Activated CD8-positive, alpha-beta T cell treated with anti-CD3 and anti-CD28 coated beads for 36 hours (primary cell): ENCODE measurements at places on chromosomes 2 and 18. TPM values are rescaled to one million over a fixed set of nuclear protein-coding genes. Genes with fewer than 3 reads are reported as not detected.

The MBP gene
- total RNA-seq = 41.5 TPM

The SERPINB10 gene
- total RNA-seq = not detected

DNA sequence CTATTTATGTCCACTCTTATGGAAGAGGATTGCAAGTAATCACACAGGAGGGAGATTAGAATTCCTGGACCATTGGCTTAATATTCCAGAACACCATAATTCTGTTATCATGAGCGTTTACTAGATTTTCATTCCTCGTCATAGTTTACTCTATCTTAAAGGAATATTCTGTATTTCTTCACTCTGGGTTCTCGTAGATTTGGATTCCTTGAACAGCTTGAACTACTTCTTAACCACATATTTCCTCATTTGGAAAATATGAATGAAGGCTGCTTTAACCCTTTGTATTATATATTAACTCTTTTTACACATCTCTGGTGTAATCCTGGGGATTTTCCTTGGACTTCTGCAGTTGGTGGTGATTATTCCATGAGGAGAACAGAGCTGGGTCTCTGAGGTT is 46.3 kb upstream of the CCBE1 start:
- DNase-seq = no peak

- no peak for DNase-seq
These were observed 21.2 kb downstream of the CYP26B1 start for GRCh38 chr2:72126186-72127100.

GRCh38 chr18:54801374-54801773 is 26.9 kb upstream of the RAB27B start:
- DNase-seq = no peak

- DNase-seq = no peak
These were observed 448.7 kb upstream of the HNRNPA3 start for GRCh38 chr2:176763851-176764404.

DNA sequence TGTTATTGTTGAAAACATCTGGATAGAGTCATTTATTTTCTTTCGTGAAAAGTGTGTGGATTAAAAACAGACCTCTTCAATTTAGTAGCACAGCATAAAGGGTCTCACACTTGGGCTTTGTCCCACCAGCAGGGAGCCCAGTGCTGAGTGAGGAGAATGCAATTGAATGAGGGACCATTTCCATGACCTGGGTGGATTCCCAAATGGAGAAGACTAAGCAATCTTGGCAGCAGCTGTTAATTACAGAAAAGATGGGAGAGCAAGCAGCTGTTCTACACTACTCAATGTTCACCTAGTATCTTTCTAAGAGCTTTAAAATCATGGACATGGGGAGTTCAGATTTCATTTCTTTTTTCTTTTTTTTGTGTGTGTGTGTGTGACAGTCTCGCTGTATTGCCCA is 121.8 kb upstream of the FN1 start:
- no peak for DNase-seq

DNA sequence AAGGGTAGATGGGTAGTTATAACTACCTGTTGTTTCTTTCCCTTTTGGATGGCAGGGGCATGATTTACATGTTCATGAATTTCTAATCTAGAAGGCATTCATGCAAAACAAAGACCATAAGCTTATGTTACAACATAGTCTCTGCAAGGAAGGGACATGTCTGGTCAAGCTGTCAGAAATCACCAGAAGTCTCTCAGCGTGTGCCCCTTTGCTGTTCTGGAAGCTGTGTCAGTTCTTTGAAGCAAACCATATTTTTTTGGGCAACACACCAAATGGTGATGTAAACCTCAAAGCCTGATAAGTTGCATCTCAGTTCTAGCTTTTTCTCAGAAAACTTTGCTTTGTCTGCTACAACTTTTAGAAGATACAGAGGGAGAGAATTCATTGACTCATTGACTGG is 173.5 kb upstream of the CTAGE1 start:
- DNase-seq = no peak

DNA sequence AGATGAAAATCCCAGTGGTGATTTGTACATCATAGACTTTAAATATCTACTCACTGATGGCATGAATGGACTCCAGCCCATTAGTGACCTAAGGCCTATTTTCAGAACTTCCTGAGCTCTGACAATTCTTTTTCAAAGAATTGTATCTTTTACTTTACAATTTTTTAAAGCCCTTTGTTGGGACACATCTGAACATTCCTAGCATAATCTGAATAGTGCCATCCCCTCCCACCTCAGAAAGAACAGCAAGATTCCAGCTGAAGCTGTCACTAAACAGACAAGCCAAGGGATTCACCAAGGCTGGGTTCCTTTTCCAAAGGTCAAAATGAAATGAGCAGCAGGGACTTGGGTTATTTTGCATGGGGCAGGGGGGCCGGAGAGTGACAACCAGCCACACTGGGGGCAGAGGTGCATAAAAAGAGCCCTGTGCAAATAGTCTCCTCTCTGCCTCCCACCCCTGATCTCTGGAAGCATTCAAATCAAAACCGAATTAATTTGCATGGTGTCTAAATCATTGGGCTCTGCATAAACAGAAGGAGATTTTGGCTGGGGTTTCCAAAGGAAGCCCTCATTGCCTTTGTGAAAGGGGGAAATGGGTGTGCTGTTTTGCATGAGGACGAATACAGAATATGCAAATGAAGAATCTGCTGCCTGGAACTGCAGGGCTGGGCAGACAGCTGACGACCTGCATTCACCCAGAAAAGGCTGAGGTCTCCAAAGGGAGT is 17.2 kb downstream of the EPHA4 start:
- peak; percentile 2 for DNase-seq

DNA sequence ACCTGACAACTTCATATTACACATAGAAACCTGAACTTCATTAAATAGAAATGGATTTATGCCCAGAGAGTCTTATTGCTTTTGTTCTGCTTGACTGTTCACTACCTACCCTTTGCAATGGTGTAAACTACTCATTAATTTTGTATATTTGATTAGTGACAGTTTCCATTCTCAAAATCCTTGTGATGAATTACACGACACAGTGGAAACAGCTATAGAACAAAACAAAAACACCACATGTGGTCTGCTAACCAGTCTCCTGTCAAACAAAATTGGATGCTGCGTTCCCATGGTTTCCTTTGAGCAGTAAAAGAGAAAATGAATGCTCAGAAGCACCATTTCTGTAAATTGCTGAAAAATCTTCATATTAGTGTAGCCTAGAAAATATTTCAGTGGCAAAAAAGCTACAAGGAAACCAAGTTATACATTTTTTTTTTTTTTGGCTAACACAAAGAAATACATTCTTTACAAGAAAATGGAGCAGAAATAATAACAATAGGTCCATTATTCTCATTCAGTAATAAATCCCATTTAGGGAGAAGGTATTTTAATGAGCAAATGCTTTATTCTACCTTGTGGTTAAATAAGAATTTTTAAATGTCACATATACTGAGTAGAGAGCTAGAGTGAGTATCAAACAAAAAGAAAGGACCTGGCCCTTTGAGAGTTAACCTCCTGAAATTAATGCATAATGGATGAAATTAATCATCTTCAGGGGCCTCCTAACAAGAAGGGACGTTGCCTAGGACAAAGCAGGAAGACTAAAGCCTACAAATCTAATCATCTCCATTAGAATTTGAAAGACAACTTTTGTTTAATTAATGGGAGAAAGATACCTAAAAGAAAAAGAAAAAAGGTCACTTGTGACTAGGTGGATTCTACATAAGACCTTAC is 355.1 kb upstream of the ZC3H15 start:
- DNase-seq = no peak

GRCh38 chr2:40352041-40352702 is 99.7 kb downstream of the SLC8A1 start:
- DNase-seq = no peak

GRCh38 chr2:226023383-226023782 is 623.9 kb downstream of the NYAP2 start:
- no peak for DNase-seq
